ENCODE measurements at places on chromosomes 16 and 17.

- DNase-seq = no peak
Measured at GRCh38 chr17:75692976-75693375, 25.8 kb downstream of the SAP30BP start.

GRCh38 chr16:11816123-11816522, 19.1 kb upstream of the ZC3H7A start:
- no peak for DNase-seq

DNA sequence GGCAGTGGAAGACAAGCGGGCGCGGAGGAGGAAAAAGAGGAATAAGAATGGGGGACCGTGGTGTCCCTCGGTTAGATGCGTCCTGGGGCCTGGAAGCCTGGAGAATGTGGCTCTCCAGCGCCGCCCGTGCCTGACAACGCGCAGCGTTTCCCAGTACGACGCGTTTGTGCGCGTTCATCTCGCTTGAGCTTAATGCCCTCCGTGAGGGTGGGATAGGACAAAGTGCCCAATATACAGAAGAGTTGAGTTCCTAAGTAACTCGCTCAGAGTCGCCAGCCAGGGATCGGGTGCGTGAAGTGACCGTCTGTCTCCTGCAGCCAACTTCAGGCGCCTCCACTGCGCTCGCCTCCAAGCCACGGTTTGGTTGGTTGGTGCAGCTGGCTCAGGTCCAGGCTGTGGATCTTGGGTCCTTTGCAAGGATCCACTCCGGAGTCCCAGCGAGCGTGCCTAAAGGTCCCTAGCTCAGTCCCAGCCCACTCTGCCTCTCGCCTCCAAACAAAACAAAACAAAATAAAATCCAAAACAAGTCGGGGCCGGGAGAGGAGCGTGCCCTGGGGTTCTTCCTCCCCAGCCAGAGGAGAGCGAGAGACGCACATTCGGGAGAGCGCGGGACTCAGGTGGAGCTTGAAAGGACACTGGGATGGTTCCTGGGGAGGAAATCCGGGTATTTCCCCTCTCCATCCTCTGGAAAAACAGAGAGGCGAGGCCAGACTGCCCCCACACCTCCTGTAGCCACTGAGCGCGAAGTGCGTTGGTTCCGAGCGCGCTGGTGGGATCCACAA, 974 bp downstream of the GALR2 start:
- DNase-seq = no peak

DNA sequence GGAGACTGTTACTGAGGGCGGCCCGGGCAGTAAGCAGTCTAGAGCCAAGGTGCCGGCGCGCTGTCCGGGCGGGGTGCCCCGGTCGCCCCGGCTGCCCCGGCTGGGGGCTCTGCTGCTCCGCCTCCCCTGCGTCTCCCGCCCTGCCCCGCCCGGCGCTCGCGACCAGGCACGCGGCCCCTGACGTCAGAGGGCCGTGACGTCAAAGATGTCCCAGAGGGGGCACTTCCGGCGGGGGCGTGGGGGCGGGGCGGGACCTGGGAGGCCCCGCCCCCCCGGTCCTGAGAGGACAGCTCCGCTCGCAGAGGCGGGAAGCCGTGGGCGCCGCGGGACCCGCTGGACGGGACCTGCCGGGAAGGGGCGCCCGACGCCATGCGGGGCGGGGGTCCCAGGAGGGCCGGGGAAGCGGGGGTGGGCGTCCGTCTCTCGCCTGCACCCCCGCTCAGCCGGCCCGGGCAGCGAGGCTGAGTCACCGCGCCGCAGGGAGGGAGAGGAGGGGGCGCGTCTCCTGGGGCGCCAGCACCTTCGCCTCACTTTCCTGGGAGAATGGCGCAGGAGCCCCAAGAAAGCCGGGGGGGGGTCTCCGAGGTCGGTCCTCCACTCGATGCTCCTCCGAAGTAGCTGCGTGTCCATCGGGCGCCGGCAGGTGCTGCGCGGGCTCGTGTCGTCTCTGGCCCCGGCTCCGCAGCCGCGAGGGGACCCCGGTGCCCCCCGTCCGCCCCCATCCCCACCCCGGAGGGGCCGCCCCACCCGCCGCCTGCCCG, 4.4 kb upstream of the HIC1 start:
- DNase-seq = no peak

DNA sequence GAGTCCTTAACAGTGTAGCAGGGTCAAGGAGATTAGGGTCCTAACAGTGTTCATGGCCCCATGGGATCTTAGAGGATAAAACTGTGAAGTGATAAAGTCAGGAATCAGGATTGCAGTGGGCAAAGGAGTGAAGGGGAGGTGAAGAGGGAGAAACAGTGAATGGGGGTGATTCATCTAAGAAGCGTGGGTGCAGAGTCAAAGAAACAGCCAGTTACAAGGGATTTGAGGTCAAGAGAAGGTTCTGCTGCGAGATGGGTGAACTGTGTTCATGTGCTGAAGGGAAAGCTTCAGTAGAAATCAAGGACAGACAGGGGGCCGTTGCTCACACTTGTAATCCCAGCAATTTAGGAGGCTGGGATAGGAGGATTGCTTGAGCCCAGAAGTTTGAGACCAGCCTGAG, 5.9 kb downstream of the GTF3C1 start:
- DNase-seq = no peak

DNA sequence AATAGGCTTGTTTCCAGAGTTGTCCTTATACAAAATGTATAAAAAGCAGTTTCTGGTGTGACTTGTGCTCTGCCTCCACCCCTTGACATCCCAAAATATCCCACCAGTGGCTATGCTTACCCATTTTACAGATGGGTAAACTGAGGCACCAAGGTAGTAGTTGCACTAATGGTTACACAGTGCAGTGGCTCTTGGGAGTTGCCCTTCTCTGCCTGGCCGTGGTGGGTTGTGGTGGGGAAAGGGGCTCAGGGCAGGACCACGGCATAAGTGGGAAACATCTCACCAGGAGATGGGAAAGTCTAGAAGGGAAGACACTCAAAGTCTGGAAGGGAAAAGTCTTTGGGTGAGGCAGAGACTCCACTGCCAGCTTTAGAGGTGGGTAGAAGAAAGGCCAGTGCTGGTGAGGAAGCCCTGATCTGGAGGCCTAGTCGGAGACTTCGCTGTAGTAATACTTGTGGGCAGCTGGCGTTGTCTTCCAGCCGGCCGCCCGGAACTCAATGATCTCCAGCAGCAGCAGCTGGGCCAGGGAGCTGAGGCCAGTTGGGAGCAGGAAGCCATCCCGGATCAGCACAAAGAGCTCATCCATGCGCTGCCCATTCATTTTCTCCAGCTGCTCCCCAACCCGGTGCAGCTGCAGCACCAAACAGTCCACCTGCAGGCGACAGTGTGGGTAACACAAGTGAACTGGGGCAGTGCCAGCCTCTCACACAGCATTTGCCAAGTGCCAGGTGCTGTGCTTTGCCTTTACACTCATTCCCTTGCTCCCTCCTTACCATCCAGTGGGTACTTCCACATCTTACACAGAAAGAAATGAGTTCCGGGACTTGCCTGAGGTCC, 4.5 kb downstream of the MIF4GD start:
- no peak for DNase-seq

GRCh38 chr17:39131616-39132015, 19.8 kb downstream of the PLXDC1 start:
- DNase-seq = no peak

GRCh38 chr16:49469311-49469670, 95.7 kb downstream of the C16orf78 start:
- no peak for DNase-seq

GRCh38 chr16:50464325-50465290, 83.6 kb upstream of the NKD1 start:
- DNase-seq = no peak

GRCh38 chr17:60525328-60525684, 736 bp downstream of the APPBP2 start:
- DNase-seq = no peak

DNA sequence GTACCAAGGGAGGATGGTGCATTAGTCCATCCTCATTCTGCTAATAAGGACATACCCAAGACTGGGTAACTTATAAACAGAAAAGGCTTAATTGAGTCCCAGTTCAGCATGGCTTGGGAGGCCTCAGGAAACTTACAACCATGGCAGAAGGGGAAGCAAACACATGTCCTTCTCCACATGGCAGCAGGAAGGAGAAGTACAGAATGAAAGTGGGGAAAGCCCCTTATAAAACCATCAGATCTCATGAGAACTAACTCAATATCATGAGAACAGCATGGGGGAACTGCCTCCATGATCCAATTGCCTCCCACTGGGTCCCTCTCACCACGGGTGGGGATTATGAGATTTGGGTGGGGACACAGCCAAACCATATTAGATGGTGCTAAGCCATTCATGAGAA, 84.5 kb downstream of the SEC14L1 start:
- DNase-seq = no peak

GRCh38 chr16:4463522-4464163, 10.8 kb downstream of the NMRAL1 start:
- no peak for DNase-seq

DNA sequence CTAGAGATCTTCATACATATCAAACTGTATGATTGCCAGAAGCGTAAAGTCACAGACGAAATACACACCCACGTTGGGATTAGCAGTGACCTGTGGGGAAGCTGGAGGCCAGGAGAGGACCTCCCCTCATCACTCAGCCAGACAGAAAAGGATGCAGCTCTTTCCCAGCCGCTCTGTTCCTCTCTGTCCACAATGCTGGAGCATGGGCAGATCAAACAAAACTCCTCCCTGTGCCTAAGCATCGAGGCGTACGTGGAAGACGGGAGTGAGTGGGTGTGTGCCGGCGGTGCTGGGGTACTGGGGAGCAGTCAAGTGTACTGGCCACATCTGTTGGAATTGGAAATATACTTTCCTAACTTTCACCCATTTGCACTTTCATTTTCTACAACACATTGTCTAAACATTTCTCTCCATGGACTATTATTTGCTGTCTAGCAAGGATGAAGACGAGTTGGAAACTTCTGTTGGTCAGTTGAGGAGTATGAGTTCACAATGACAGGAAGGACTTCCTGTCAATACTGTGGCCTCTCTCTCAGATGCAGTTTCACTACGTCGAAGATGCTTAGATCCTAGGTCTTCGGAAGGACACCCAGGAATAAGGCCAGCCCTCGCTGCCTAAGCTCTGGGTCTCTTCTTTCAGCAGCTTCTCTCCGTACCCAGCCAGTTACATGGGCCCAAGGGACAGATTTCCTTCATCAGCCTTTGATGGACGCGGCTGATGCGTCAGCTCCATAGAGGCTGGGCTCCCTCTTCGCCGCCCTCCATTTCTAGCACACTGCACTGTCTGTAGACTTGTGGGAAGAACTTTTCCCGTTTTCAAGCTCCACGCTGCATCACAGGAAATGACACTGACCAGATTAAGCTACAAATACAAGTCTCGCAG, 30.6 kb upstream of the ENDOV start:
- DNase-seq = no peak
